ENCODE measurements at places on chromosomes 1 and 21.

DNA sequence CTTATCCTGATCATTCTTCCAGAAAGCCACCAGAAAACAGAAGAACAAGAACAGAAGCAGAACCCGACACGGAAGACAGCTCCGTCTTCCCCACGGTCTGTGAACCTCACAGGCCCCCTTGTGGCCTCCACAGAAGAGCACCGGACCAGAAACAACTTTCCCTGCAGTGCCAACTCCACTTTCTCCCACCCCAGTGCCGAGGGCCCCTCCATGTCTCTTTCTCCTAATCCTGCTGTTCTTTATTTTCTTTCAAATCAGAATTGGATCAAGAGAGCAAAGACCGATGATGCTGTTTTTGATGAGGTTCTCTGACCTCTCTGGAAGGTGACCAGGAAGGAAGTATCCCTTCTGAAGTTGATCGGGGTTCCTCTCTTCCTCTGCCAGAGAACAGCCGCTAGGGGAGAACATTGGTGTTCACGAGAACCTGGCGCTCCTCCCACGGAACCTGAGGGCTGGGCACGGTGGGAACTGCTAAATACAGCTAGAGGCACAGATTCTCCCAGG is 58.9 kb upstream of the CTTNBP2NL start:
- no peak for DNase-seq

DNA sequence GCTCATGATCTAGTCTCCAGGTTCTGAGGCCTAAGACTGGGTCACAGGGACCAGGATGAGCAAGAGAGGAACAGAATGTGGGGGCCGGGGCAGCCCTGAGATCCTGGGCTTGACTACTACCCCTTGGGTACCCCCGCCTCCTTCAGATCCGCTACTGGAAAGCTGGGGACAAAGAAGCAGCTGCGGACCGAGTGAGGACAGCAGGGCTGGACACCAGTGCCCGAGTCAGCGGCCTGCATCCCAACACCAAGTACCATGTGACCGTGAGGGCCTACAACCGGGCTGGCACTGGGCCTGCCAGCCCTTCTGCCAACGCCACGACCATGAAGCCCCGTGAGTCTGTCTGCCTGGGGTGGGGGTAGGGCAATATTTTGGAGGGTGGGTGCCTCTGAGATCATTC is 12.5 kb downstream of the TMEM81 start:
- DNase-seq, result no peak

DNA sequence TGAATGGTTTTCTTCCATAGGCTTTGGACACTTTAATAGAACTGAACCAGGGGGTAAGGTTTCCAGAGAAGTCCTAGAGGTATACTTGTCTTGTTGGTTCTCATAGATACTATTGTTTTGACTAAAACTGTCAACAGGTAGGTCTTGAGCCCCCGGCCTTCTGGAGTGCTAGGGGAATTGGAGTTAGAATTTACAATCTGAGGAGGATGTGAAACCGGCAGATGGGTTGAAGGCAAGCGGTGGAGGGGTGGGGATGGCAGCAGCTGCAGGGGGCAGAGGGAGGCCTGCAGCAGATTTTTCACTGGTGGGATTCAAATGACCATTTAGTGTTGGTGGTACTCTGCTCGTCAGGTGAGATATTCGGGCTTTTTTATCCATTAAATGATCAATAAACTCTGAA is 4.3 kb upstream of the CD1D start:
- no peak for DNase-seq

DNA sequence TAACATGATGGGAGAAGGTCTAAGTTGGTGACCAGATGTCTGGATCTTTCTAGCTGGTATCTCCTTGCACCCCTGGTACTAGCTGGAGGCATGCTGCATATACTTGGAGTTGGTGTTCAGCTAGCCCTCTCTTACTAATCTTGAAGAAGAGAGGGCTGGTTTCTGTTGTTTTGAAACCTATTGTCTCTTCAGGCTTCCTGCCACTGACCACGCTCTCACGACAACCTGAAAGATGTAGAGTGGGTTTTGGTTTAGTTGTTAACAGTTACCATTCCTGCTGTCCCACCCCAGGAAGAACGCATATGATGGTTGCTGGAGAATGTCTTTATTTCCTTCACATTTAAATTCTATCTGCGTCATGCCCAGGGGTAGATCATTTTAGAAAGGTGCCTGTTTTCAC is 3.6 kb downstream of the MAN1C1 start:
- no peak for DNase-seq

DNA sequence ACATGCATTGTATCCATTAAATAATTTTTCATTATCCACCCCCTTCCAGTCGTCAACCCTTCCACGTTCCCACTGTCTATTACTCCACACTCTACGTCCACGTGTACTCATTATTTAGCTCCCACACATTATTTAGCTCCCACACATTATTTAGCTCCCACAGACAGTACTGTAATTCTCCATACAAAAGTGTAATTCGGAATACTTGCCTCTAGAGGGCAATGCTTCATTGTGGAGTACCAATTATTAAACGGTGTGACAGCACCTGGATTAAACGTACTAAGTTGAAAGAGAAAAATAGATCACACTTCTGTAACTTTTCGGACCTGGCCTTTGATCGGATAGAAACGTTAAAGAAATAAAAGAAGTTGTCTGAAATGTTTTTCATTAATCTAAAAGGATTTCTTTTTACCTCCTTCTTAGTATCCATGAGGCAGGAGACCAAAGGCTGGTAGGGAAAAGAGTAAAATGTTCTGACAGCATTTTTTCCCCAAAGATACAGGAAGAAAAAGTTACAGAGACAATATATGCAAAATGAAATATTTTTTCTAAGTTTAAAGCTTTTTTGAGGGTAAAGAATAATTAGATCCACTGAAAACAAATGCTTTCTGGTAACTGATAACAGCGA is 99.2 kb downstream of the LHX8 start:
- no peak for DNase-seq

DNA sequence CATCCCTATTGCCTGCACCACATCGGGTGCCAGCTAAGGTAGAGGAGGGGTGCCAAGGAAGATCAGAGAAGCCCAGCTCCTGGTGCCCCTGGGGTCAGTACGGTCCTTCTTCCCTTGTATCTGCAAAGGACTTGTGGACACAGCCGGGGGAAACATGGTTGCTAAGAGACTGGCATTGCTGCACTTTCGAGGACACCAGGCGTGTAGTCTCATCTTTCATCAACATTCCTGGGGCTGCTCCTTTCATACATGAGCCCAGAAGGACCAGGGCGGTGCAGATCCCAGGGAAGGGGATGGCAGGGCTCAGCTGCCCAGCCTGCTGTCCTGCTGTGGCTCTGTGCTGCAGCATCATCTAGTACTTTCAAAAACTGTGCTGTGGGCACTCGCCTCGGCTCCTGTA is 61.0 kb downstream of the RUNX1 start:
- DNase-seq, result no peak

GRCh38 chr1:10870493-10871096 is 74.1 kb upstream of the CASZ1 start:
- DNase-seq, result no peak

- no peak for DNase-seq
These were observed 1.8 kb downstream of the C2CD4D start for GRCh38 chr1:151837884-151838221.

- DNase-seq, result no peak
These were observed at the start of gene PRDX6 for GRCh38 chr1:173477286-173478093. Gene PRDX6, plus strand, starts transcription at chr1:173477335. Its CDS starts 63 bp downstream, at chr1:173477398.

- DNase-seq, result no peak
These were observed 5.5 kb upstream of the JUN start for GRCh38 chr1:58789322-58789856.

DNA sequence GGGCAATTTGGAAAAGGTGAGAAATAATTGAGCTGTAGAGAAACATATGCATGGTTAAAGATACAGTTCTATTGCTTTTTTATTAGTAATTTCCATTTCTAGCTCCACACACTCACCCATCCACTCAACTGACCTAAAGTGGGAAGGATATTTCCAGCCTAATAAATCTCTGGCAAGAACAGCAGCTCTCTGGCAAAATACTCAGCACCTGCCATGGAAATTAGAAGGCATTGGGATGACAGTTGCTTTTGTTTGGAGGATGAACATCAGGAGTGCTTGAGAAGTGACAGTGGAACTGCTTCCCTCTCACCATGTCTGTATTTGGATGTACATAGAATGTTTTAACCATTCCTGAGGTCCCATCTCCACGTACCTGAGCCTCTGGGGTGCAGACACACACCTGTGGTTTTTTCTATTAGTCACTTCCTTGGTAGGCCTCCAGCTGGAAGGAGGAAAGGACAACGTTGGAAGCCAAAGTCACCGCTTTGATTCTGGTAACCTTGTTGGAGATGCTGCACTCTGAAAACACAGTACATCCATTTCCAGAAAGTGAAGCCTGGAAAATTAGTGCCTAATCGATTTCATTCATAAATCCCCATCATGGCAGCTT is 62.3 kb upstream of the RUNX1 start:
- no peak for DNase-seq

DNA sequence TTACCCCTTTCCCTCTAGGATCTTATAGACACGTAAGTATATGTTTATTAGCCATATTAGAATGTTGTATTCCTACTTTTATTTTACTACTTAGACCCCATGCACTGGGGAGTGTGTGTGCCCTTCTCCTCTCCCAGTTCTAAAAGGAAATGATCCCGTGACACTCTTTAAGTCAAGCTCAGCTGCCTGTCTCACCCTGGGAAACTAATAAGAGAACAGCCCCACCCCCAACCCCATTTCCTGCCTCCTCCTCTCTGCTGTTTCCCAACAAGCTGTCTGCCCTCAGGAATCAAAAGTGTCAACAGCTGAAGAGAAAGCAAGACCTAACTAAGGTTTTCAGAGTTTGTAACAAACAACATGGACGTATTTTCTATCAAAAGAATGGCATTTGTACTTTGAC is 92.6 kb upstream of the VAV3 start:
- no peak for DNase-seq

DNA sequence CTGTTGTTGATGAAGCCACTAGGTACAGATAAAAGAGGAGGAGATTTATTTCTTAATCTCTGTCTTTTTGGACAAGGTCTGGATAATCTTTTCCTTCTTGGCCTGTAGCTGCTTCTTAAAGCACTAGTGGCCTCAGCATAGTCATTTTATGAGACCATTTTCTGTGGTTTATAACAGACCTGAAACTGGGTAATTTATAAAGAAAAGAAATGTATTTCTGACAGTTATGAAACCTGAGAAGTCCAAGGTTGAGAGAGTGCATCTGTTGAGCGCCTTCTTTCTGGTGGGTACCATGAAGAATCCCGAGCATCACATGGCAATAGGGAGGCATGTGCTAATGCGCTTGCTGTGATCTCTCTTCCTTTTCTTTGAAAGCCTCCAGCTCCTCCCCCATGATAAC is 36.7 kb upstream of the PDC start:
- no peak for DNase-seq

- no peak for DNase-seq
These were observed 6.8 kb upstream of the PEAR1 start for GRCh38 chr1:156886583-156887281.

DNA sequence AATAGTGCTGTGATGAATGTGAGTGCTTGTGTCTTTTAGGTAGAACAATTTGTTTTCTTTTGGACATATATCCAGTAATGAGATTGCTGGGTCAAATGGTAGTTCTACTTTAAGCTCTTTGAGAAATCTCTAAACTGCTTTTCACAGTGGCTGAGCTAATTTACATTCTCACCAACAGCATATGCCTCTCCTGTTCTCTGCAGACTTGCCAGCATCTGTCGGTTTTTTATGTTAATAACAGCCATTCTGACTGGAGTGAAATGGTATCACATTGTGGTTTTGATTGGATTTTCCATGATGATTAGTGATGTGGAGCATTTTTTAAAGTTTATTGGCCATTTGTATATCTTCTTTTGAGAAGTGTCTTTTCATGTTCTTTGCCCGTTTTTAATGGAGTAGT is 647.3 kb upstream of the ADAMTS5 start:
- no peak for DNase-seq

- DNase-seq, result no peak
These were observed 90.7 kb upstream of the COL11A1 start for GRCh38 chr1:103199001-103199400.

GRCh38 chr1:109917051-109917767 is 6.6 kb downstream of the CSF1 start:
- DNase-seq, result no peak

DNA sequence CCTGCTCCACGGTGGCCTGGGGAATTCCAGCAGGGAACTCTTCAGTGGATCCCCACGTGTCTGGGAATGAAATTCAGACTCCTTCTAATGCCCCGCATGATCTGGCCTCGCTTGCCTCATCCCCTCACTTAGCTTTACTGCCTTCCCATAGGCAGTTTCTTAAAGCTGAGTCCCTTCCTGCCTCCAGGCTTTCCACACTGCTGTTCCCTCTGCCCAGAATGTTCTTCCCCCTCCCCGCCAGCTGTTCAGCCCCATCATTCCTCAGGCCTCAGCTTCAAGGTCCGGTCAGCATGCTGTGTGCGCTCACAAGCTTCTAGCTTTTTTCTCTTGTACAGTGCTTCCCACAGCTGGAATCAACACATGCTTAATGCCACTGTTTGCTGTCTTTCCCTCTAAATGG is 54.9 kb upstream of the WASF2 start:
- no peak for DNase-seq

- peak; percentile 10 for DNase-seq
These were observed 848 bp downstream of the DNM3 start for GRCh38 chr1:171841931-171842761.

DNA sequence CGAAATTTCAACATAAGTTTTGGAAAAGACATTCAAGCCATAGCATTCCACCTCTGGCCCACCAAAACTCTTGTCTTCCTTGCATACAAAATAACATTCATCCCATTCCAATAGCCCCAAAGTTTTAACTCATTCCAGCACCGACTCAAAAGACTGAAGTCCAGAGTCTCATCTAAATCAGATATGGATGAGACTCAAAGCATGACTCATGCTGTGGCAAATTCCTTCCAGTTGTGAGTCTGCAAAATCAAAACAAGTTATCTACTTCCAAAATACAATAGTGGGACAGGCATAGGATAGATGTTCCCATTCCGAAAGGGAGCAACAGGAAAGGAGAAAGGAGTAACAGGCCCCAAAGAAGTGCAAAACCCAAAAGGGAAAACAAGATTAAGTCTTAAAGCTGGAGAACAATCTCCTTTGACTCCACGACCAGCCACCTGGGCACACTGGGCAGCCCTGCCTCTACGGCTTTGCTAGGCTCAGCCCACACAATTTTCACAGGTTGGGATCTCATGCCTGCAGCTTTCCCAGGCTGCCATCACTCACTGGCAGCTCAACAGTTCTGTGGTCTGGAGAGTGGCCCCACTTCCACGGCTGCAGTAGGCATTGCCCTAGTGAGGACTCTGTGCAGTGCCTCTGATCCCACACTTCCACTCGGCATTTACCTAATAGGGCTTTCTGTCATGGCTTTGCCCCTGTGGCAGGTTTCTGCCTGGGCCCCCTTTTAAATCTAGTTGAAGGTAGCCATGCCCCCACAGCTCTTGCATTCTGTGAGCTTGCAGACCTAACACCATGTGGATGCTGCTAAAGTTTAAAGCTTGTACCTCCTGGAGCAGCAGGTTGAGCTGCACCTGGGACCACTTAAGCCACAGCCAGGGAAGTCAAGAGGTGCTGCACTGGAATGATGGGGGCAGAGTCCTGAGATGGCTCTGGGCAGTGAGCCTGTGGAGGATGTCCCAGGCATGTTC is 51.0 kb downstream of the RUNX3 start:
- DNase-seq, result no peak

Measured in naive thymus-derived CD4-positive, alpha-beta T cell (primary cell).